ENCODE measurements at places on chromosomes 2 and 18.

DNA sequence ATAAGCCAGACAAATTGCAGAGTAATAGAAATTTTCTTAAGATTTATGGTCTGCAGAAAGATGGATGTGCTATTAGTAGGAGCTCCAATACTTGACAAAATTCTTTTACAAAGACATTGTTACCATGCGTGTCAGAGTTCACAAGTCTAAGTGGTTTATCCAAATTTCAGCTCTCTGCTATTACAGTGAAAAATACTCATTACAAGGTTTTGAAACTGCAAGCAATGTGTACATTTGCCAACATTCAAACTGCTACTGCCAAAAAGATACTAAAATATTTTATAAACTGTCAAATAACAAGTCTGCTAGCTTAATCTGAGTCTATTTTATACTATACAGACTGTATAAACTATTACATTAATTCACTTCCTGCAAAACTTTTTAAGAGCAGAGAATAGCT lies 1341.5 kb upstream of the ACVR2A start:
- DNase-seq = no peak

- DNase-seq = no peak
Measured at GRCh38 chr18:55186588-55186987, 227.3 kb upstream of the CCDC68 start.

GRCh38 chr18:34921226-34921625 lies 120.0 kb upstream of the MAPRE2 start:
- DNase-seq = no peak

GRCh38 chr2:212791569-212791968 lies 253.0 kb upstream of the ERBB4 start:
- no peak for DNase-seq

DNA sequence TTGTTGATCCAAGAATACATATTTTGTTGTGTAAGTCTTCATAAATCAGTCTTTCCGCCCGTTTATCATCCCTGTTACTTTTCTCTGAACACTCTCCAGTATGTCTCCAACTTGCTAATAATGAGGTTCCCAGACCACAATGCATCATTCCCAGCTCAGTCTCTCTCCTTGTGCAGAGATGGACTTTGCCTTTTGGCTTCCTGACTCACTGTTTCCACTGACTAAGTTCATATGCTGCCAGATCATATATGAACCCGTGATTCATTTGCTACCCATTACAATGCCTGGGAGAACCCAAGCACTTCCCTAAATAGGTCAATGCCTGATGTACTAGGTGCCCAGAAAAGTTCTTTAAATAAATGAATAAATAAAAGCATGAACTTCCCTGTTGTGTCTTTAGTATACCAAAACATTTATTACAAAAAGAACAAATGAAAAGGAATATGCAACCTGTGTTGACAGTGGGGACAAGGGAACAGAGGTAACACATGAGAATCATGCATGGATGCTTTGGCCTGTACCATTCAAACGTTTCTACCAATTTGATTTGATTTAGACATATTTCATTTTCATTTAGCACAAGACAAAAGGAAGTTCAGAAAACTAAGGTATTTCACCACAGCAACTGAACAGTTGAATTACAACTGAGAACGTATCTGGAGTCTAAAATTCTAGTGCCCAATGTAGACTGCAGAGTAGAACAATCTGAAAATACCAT lies 215.4 kb upstream of the HNRNPA3 start:
- DNase-seq = no peak

- no peak for DNase-seq
Measured at GRCh38 chr2:54855434-54855833, 132.0 kb downstream of the EML6 start.

- DNase-seq = no peak
Measured at GRCh38 chr2:20421336-20421987, 25.4 kb upstream of the RHOB start.

DNA sequence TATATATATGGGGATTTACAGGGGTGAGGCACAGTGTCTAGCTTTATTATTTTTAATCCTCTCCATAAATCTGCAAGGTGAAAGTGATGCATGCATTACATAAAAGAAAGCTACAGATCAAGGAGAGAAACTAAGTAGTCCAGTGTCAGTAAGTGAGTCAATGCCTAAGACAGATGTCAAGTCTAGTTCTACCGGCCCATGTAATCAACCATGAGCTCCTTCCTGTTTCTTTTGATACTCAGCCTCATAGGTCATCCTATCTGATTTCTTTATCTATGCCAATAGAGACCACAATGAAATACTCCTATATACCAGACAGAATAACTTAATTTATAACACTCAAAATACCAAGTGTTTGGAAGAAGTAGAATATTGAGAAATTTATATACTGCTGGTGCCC lies 20.2 kb upstream of the GYPC start:
- no peak for DNase-seq

DNA sequence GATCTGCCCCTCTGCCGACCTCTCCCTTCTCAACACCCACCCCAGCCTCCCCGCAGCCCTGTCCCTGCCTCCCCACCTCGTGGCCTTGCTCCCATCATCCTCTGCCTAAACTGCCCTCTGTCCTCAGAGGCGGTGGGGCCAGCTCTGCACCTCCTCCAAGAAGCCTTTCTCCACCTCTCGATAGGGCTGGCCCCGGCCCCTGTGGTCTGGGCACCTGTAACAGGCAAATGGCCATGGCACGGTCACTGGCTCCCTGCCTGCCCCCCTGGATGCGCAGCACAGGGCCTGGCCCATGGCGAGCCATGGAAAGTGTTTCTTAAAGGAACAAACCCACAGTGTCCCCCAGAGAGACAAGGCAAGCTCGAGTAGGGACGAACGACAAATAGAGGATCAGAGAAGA lies 42.0 kb downstream of the MYO7B start:
- no peak for DNase-seq

GRCh38 chr2:13858626-13859025 lies 773.9 kb upstream of the LRATD1 start:
- DNase-seq = no peak

- no peak for DNase-seq
Measured at GRCh38 chr18:45090526-45091140, 409.9 kb downstream of the SETBP1 start.

GRCh38 chr18:63113899-63114565 lies 205.5 kb downstream of the BCL2 start:
- DNase-seq = no peak

GRCh38 chr2:237663517-237664110 lies 36.2 kb downstream of the LRRFIP1 start:
- no peak for DNase-seq
